Smooth muscle cell of the pulmonary artery (primary cell): ENCODE measurements at places on chromosomes 6 and 20. TPM values are rescaled to one million over a fixed set of nuclear protein-coding genes. Genes with fewer than 3 reads are reported as not detected.

Gene BCL2L1
- total RNA-seq, result 94.6 and 101 TPM in 2 replicates

Gene GRIK2
- total RNA-seq, result 0.89 and 2.6 TPM in 2 replicates

Gene PTPN1
- 24.2 and 28.1 TPM in 2 replicates for total RNA-seq

Gene LY6G6C
- not detected in 2 replicates for total RNA-seq

Gene PKIG
- total RNA-seq, result 42.1 and 61.0 TPM in 2 replicates
